T-helper 2 cell treated with Interferon-gamma antibody and Interleukin-4, amounts not matched to agents 100 ng/mL and 5 ng/mL, for 36 hours (primary cell): ENCODE measurements at places on chromosomes 13 and 19. TPM values are rescaled to one million over a fixed set of nuclear protein-coding genes. Genes with fewer than 3 reads are reported as not detected.

ETHE1 gene
- total RNA-seq, result 54.9 and 55.5 TPM in 2 replicates

SHISA2 gene
- 0.34 and 0.41 TPM in 2 replicates for total RNA-seq

IRGC gene
- total RNA-seq, result not detected in 2 replicates

PNMA8B gene
- total RNA-seq, result not detected in 2 replicates

PTGIR gene
- 26.9 and 29.1 TPM in 2 replicates for total RNA-seq

DIAPH3 gene
- total RNA-seq, result 24.1 and 24.2 TPM in 2 replicates

BRD4 gene
- total RNA-seq, result 115 and 117 TPM in 2 replicates

LIM2 gene
- total RNA-seq, result 0.18 TPM in 1 of 2 replicates, not detected in the other

FCER2 gene
- 0.25 TPM in 1 of 2 replicates, not detected in the other for total RNA-seq

FARP1 gene
- total RNA-seq, result 0.57 and 1.1 TPM in 2 replicates

DCLK1 gene
- not detected in 2 replicates for total RNA-seq

ERCC1 gene
- total RNA-seq, result 88.8 and 88.9 TPM in 2 replicates

LGALS4 gene
- total RNA-seq, result 1.7 and 2.0 TPM in 2 replicates

CYP4F2 gene
- total RNA-seq, result not detected in 2 replicates

PLIN4 gene
- not detected in 2 replicates for total RNA-seq

ZNF649 gene
- total RNA-seq, result 13.0 and 13.5 TPM in 2 replicates

VSTM2B gene
- not detected in 2 replicates for total RNA-seq

MLLT1 gene
- total RNA-seq, result 47.1 and 53.2 TPM in 2 replicates

FAM124A gene
- 0.11 and 0.36 TPM in 2 replicates for total RNA-seq

FBL gene
- 375 and 397 TPM in 2 replicates for total RNA-seq

ERICH4 gene
- total RNA-seq, result not detected in 2 replicates

RAB3A gene
- 3.5 and 4.7 TPM in 2 replicates for total RNA-seq

SLC7A10 gene
- total RNA-seq, result not detected in 2 replicates

ZNF324B gene
- 11.5 and 11.8 TPM in 2 replicates for total RNA-seq

NCCRP1 gene
- not detected in 2 replicates for total RNA-seq

GRIN2D gene
- 0.09 and 0.23 TPM in 2 replicates for total RNA-seq

FFAR3 gene
- 0.16 TPM in 1 of 2 replicates, not detected in the other for total RNA-seq

KCNN4 gene
- total RNA-seq, result 36.9 and 39.9 TPM in 2 replicates

OXGR1 gene
- total RNA-seq, result not detected in 2 replicates

CTU1 gene
- 8.2 and 9.0 TPM in 2 replicates for total RNA-seq

IL17D gene
- 0.09 and 0.18 TPM in 2 replicates for total RNA-seq

RINL gene
- 59.5 and 65.6 TPM in 2 replicates for total RNA-seq

KLK3 gene
- not detected in 2 replicates for total RNA-seq

SIGLEC14 gene
- not detected in 2 replicates for total RNA-seq

SIGLEC5 gene
- not detected in 2 replicates for total RNA-seq

SELENOV gene
- total RNA-seq, result not detected in 2 replicates

IL4I1 gene
- 1.9 and 2.1 TPM in 2 replicates for total RNA-seq

ZNF541 gene
- 0.39 and 0.50 TPM in 2 replicates for total RNA-seq

USPL1 gene
- total RNA-seq, result 18.8 TPM in 2 replicates

BEST2 gene
- not detected in 2 replicates for total RNA-seq

AP1M2 gene
- total RNA-seq, result not detected in 2 replicates

ZNF730 gene
- 0.34 and 0.61 TPM in 2 replicates for total RNA-seq

PEG3 gene
- not detected in 2 replicates for total RNA-seq

TMEM238 gene
- 10.3 and 11.7 TPM in 2 replicates for total RNA-seq

CCDC159 gene
- total RNA-seq, result 14.1 and 15.6 TPM in 2 replicates

PRKCG gene
- total RNA-seq, result 0.50 TPM in 1 of 2 replicates, not detected in the other

ZFP28 gene
- 2.0 and 2.3 TPM in 2 replicates for total RNA-seq

CCDC122 gene
- total RNA-seq, result 0.23 and 0.27 TPM in 2 replicates

GDF15 gene
- 0.32 TPM in 1 of 2 replicates, not detected in the other for total RNA-seq

SOX21 gene
- 0.07 TPM in 1 of 2 replicates, not detected in the other for total RNA-seq

ZNF135 gene
- 0.09 TPM in 1 of 2 replicates, not detected in the other for total RNA-seq

KISS1R gene
- total RNA-seq, result 1.7 and 1.9 TPM in 2 replicates

GRK1 gene
- total RNA-seq, result 0.05 TPM in 1 of 2 replicates, not detected in the other

ZNF492 gene
- 0.09 and 0.11 TPM in 2 replicates for total RNA-seq

ZNF91 gene
- total RNA-seq, result 35.6 and 35.8 TPM in 2 replicates

CEACAM19 gene
- 0.68 and 0.75 TPM in 2 replicates for total RNA-seq

C5AR1 gene
- total RNA-seq, result 1.4 and 1.7 TPM in 2 replicates

FGF14 gene
- not detected in 2 replicates for total RNA-seq
